ENCODE measurements at places on chromosomes 16 and 17.

- no peak for DNase-seq
Measured at GRCh38 chr17:77810536-77810935, 148.0 kb upstream of the TNRC6C start.

DNA sequence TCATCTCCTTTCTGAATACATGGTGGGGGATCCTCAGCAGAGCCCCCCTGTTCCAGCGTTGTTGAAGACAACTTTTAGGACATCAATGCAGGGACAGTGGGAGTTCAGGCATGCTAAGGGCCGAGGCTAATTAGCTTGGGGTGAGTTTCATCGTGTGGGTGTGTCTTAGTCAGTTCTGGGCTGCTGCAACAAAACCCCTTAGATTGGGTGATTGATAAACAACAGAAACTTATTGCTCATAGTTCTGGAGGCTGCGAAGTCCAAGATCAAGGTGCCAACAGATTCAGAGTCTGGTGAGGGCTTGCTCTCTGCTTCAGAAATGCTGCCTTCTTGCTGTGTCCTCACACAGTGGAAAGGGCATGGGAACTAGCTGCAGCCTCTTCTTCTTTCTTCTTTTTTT is 214.0 kb downstream of the NTN1 start:
- no peak for DNase-seq

GRCh38 chr16:51155820-51156806 is 5.0 kb upstream of the SALL1 start:
- DNase-seq = no peak

DNA sequence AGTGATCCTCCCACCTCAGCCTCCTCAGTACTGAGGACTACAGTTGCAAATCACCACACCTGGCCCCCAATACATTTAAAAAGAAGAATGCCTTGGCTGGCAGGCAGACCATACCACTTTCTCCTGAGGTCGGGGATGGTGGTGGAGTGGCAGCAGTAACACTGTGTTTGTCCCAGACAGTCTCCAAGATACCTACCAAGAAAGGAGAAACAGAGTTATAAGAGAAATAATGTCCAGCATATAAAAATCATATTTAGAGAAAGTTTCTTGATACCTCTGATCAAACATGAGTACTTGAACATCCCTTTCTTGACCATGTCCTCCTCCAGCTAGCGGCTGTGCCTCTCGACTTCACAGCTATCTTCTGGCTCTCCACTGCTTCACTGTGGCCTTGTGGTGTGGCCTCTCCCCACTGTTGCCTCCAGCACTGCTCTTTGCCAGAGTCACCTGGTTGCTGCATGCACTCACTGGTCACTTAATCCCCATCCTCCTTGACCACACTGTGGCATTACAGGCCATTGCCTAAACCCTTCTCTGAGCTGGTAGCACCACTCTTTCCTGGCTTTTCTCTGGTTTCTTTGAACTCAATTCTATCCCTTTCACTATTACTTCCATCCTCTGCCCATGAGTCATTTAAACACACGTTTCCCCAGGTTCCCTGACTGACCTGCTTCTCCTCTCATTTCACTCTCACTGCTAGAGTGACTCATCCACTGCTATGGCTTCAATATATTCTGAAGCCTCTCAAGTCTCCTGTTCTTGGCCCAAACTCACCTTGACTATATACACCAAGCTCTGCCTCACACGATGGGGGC is 45.2 kb downstream of the XPO6 start:
- no peak for DNase-seq

DNA sequence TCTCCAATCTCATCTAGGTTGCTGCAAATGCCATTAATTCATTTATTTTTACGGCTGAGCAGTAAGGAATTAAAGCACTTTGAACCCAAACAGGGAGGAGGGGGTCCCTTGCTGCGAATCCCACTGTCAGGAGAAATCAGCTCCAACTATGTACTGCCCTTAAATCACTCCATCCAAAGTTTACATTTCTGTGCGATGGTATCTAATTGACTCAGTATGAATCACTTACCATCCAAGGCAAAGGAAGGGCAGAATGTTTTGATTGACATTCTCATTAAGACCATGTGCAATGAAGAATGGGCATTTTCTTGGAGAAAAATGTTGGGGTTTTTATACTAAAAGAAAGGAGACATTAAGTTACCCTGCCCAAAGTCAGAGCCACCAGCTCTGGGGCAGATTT is 47.7 kb upstream of the XYLT1 start:
- no peak for DNase-seq

- no peak for DNase-seq
Measured at GRCh38 chr17:307741-308507, 44.7 kb downstream of the RPH3AL start.

- DNase-seq = no peak
Measured at GRCh38 chr16:61148930-61149329, 887.3 kb downstream of the CDH8 start.

GRCh38 chr16:53745086-53745485 is 41.1 kb downstream of the FTO start:
- no peak for DNase-seq

GRCh38 chr16:69316595-69317034 is 5.5 kb downstream of the VPS4A start:
- no peak for DNase-seq

DNA sequence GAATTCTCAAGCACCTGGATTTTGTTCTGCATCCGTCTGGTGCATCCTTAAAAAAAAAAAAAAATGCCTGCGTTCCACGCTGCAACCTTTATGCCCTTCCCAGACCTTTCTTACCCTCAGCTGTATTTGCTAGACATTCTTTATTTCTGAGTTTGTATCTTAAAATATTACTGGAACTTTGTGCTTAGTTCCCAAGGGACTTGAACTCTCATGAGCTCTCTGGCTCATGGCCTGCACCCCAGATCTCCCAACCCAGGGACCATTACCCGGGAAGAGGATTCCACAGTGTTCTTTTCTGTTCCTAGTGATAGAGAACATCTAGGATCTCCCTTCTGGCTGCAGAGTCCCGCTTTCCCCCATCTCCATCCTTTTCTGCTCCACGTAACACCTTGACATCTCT is 28.9 kb upstream of the CLEC18A start:
- no peak for DNase-seq

DNA sequence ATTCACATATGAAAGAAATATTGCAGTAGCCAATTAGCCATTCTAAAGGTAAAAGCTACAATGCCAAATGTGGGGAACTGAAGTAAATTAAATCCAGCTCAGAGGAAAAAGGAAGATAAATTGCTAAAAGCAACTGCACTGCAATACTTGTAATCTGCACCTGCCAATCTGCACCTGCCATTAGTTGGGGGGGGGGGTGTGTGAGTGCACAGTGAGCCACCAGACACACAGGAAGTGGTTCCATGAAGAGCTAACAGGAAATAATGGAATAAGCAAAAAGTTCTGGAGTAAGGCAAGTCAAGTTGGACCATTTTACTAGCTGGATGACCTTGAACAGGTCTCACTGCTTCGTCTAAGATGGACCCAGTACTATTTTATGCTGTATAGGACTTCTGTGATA is 191.8 kb downstream of the PARN start:
- no peak for DNase-seq

GRCh38 chr17:38751808-38752307 is 683 bp upstream of the PSMB3 start:
- DNase-seq = peak; percentile 65

DNA sequence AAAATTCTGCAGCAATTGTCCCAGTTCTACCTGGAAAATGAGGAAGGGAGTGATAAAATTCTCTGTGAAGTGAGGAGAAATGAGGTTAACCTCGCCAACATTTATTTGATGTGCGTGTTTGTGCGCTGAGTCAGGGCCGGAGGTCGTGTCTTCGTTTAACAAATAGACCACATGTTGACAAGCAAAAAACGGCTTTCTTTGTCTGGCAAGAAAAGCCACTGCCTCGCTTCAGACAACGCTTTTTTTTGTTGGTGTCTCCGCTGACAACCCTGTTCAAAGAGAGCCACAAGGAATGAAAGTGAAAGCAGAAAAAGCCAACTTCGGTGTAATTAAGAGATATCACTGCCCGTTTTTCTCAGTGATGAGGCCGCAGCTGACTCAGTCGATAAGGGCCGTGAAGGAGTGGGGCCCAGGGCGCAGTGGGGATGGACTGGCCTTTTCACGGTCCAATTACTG is 510.6 kb downstream of the CDH13 start:
- no peak for DNase-seq

- no peak for DNase-seq
Measured at GRCh38 chr16:12538667-12539091, 265.0 kb downstream of the CPPED1 start.

GRCh38 chr17:21134559-21134958 is 7.8 kb downstream of the DHRS7B start:
- no peak for DNase-seq

- no peak for DNase-seq
Measured at GRCh38 chr17:6463616-6464445, 19.6 kb downstream of the PIMREG start.
